ENCODE measurements at places on chromosomes 4 and X.

DNA sequence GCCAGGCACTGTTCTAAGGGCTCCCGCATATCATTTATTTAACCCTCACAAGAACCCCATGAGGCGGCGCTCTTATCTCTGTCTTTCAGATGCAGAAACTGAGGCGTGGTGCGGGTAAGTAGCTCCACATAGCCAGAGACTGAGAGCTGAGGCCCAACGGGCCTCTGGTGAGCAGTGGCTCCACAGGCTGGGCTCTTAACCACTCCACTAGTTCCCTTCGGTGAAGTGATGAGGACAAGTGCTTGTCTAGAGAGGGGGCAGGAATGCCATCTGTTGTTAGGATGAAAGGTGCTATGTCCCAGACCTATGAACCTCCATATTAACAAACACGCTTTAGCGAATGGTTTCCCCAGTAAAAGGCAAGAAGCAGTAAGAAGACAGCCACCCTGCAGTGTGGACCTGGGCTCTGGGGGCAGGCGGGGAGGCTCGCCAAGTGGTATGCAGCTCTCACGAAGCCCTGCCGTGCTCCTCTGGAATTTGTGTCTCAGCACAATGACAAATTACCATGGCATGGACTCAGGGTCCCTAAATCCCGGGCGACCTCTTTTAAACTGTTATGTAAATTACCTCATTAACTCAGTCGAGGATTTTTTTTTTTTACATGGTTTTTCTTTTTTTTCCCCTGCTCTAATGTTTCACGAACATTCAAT lies 20.9 kb upstream of the S100G start:
- DNase-seq: peak; percentile 0

GRCh38 chrX:68098431-68098830 lies 334.9 kb downstream of the OPHN1 start:
- no peak for DNase-seq

GRCh38 chr4:89215736-89216135 lies 91.9 kb downstream of the GPRIN3 start:
- no peak for DNase-seq

- no peak for DNase-seq
These were observed 49.2 kb upstream of the SCRG1 start for GRCh38 chr4:173448103-173448502.

- no peak for DNase-seq
These were observed 715.2 kb upstream of the HTR2C start for GRCh38 chrX:113868711-113869110.

DNA sequence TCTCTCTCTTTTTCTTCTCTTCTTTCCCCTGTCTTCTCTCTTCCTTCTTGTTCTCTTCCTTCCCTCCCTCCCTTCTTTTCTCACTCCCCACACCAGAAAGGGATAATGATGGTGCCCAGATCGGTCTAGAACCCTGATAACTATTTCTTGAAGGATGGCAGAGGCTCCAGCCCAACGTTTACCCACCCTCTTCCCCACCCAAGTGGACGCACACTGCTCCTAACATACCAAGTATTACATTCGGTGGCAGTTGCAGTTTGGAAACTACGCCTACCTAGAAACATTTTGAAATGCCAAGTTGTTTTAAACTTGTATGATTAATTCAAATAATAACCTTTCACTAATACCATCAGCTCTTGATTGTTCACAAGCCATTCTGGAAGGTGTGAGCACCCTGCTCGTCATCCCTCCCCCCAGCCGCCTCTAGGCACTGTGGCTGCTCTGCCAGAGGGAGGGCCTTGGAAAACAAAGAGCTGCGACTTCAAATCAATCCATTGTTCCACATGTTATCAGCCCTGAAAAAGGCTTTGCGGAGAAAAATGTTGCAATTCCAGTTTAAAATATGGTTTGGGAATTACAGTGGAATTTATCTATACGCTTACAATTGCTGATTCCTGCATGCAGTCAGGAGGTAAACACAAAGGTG lies 1017.5 kb upstream of the TENM3 start:
- DNase-seq: no peak
